ENCODE measurements at places on chromosomes 4 and X.

DNA sequence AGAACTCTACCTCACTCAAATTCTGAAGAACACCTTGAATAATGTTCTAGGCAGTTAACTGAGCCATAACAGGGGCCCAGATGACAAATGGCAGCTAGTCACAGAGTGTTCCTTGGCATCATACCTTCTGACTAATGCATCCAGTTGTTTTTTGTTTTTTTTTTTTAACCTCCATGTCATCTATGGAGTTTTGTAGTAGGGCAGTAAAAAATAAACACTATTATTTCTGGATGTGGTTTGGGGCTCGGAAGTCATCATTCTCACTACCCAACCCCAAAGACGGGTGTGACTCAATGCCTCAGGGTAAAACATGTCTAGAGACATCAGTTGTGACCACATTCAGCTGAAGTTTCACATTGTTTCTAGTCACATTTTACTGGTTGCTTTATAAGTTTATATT lies 31.2 kb upstream of the MCF2 start:
- H3K4me1 ChIP-seq, result peaks cover 12% of the 10 kb centered on the region
- no peaks in the 10 kb centered on the region for H3K27me3 ChIP-seq
- no peak overlapping the region for H3K4me3 ChIP-seq
- peaks cover 14% of the 10 kb centered on the region for H3K36me3 ChIP-seq

- H3K4me3 ChIP-seq, result no peak overlapping the region
- H3K4me1 ChIP-seq, result peaks cover 10% of the 10 kb centered on the region
- H3K27me3 ChIP-seq, result no peaks in the 10 kb centered on the region
- no peak for DNase-seq
Observed at GRCh38 chr4:174494726-174495125, 27.6 kb downstream of the HPGD start.

GRCh38 chrX:16589826-16590225 lies 60.1 kb upstream of the S100G start:
- peaks cover 3% of the 10 kb centered on the region for H3K36me3 ChIP-seq
- DNase-seq, result no peak
- no peak overlapping the region for H3K4me3 ChIP-seq
- H3K27ac ChIP-seq, result no peak overlapping the region
- H3K27me3 ChIP-seq, result no peaks in the 10 kb centered on the region

- H3K4me1 ChIP-seq, result no peaks in the 10 kb centered on the region
- DNase-seq, result no peak
- no peaks in the 10 kb centered on the region for H3K36me3 ChIP-seq
- no peak overlapping the region for H3K4me3 ChIP-seq
- no peaks in the 10 kb centered on the region for H3K27me3 ChIP-seq
Observed at GRCh38 chr4:67320645-67321044, 224.7 kb downstream of the CENPC start.

DNA sequence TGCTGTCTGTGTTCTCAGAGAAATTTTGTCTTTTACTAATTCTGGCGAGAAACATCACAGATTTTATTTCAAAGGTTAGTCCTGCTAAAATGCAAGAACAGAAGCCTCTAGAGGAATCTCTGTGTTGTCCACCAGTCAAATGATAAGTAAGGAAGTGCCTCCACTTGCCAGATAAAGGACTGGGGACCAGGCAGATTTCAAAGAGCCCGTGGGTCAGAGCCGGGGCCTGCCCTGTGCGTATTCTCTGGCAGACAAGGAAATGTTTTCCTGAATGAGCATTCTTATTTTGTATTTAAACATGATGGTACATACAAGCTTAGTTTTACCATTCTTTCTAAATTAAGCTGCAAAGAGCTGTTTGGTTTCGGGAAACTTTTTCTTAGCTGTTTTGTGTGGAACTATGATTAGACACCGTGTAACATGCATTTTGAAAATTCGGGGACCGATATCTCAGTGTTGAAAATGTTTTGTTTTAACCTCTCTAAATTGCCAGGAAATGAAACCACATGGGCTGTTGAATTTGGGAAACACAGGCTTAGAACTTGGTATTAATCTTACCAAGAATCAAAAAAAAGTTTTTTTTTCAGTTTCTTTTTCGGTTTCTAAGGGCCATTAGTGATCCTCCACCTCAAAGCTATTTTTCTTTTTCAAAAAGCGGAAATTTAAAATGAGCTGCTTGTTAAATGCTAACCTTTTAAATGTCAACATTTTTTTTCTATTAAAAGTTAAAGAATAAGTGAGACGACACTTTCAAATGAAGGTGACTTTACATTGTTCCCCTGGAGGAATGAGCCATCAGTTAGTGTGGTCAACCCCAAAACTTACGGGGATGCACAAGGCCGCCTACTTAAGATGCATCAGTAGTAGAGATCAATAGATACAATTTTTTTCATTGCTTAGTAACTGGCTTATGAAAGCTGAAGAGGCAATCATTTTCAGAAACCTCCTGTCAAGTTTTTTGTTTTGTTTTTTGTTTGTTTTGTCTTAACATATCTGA lies 89.6 kb upstream of the MTM1 start:
- H3K27ac ChIP-seq, result peak overlapping the region; percentile 67
- DNase-seq, result peak; percentile 56
- H3K27me3 ChIP-seq, result no peaks in the 10 kb centered on the region
- H3K36me3 ChIP-seq, result no peaks in the 10 kb centered on the region

DNA sequence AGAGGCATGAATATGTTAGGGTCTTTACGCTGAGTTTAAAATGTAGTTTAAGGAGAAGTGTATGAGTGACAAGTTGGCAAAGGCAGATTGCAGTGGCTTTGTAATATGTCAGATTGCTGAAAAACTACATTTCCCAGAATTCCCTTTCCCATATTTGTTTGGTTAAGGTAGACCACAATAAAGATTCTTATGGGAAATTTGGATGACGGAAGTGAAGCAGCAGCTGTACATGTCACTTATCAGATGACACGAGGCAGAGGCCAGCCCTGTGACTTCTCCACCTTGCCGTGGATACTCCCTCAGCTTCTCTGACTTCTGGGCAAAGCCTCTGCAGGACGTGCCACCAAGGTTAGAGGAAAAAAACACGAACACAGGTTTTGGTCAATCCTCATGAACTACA lies 229.7 kb upstream of the DKK2 start:
- H3K36me3 ChIP-seq, result no peaks in the 10 kb centered on the region
- peaks cover 3% of the 10 kb centered on the region for H3K27me3 ChIP-seq
- no peak overlapping the region for H3K4me3 ChIP-seq
- H3K4me1 ChIP-seq, result no peaks in the 10 kb centered on the region
- H3K27ac ChIP-seq, result no peak overlapping the region
- no peak for DNase-seq

DNA sequence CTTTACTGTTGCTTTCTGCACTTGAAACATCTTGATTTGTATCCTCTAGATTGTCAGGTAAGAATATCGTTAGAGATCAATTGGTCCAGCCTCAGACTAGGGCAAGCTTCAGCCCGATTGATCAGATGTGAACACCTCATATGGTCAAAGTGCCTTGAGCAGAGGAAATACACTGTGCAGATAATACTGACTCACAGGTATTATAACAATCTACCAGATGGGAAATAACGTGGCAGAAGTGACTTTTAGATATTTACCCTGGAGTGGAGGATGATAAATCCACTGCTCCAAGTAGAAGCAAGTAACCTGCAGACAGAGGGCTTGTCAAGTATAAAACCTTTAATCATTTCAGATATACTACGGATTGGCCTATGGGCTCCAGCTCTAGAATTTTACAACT lies 17.9 kb downstream of the VEGFC start:
- no peak overlapping the region for H3K4me3 ChIP-seq
- no peaks in the 10 kb centered on the region for H3K4me1 ChIP-seq
- DNase-seq, result no peak
- no peak overlapping the region for H3K27ac ChIP-seq

DNA sequence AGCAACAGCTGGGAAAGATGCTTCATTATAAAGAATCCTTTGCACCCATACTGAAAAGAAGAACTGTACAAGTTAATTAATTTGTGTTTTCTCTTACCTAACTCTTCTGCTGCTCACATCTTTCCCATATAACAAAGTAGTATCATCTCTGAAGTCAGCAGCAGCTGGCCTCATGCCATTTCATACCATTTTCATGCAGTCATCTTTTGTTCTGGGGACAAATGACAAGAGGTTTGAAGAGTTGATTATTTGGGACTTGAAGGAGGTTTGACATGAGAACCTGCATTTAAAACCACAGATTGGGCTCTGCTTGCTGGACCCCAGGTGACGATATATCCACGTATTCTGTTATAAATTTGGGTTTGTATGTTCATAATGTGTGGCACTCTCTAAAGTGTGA lies 430.3 kb downstream of the SPRY1 start:
- peaks cover 7% of the 10 kb centered on the region for H3K27me3 ChIP-seq
- DNase-seq, result no peak
- H3K36me3 ChIP-seq, result no peaks in the 10 kb centered on the region

GRCh38 chrX:142233400-142233799 lies 28.3 kb upstream of the MAGEC2 start:
- no peaks in the 10 kb centered on the region for H3K27me3 ChIP-seq
- no peak overlapping the region for H3K4me3 ChIP-seq
- no peaks in the 10 kb centered on the region for H3K36me3 ChIP-seq

DNA sequence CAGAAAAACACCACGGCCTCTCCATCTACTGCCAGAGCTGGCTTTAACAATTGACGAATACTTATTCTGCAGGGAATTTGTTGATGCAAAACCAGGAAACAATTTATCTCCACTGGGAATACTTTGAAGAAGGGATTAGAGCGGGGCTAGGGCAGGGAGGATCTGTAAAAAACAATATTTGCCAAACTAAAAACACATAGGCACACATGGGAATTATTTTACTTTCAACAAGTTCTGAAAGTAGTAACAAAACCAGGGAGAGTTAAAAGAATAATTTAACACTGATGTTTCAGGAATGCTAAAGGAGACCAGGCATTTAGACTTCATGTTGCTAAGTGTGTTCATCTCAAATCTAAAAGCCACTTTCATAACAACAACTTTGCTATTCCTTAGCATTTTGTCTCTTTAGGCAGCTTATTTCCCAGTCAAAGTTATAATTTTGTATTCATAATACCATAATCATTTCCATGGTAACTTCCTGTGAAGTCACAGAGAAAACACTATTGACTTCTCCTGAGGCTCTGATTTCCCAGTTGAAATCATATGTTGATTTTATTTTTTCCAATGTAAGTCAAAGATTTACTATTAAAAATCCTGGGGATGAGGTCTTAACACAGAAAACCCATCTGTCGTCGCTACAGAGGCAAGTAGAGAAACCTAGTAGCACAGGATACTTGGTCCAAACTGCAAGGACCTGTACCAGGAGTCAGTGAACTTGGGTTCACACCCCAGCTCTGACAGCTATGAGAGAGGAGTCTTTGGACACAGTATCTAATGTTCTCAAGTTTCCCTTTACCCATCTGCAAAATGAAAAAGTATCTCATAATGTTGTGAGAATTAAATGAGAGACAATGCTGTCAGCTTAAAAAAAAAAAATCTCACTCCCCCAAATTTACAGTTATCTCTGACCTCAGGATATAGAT lies 69.3 kb downstream of the SH3RF1 start:
- H3K4me3 ChIP-seq, result no peak overlapping the region
- H3K27me3 ChIP-seq, result peaks cover 3% of the 10 kb centered on the region
- H3K36me3 ChIP-seq, result no peaks in the 10 kb centered on the region
- H3K4me1 ChIP-seq, result no peaks in the 10 kb centered on the region

DNA sequence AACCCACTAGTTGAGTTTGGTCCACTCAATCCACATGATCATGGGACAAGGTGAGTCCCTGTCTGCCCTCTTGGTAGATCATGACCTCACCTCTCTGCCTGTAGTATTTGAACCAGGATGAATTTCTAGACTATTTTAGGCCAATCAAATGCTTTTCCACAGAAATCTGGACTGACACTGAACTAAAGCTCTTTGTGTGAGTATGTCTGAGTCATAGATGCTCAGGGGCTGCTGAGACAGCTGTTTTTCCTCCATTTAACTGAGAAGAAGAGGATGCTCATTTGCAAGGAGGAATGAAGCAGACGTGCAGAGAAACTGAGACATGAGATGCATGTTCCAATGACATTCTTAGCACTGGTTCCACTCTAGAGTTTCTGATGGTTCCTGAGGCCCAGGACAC lies 77.3 kb upstream of the TMEM47 start:
- DNase-seq, result no peak
- no peak overlapping the region for H3K27ac ChIP-seq
- H3K27me3 ChIP-seq, result no peaks in the 10 kb centered on the region
- no peaks in the 10 kb centered on the region for H3K4me1 ChIP-seq
- no peak overlapping the region for H3K4me3 ChIP-seq

DNA sequence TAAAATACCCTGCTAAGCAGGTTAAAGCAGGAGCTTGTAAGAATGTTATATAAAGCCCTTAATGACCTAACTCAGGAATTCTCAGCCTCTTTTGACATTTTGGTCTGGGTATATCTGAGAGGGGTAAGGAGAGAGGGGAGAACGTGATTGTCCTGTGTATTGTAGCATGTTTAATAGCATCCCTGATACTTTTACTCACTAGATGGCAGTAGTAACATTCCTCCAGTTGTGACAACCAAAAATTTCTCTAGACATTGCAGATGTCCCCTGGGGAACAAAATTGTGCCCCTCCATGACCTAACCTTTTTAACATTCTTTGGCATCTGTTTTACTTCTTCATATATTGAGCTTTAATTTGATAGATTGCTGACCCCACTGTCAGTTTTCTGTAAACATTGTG lies 17.9 kb downstream of the SMARCA5 start:
- peaks cover 59% of the 10 kb centered on the region for H3K36me3 ChIP-seq
- H3K4me1 ChIP-seq, result peaks cover 6% of the 10 kb centered on the region
- H3K27me3 ChIP-seq, result no peaks in the 10 kb centered on the region
- no peak for DNase-seq
- no peak overlapping the region for H3K27ac ChIP-seq
- no peak overlapping the region for H3K4me3 ChIP-seq

DNA sequence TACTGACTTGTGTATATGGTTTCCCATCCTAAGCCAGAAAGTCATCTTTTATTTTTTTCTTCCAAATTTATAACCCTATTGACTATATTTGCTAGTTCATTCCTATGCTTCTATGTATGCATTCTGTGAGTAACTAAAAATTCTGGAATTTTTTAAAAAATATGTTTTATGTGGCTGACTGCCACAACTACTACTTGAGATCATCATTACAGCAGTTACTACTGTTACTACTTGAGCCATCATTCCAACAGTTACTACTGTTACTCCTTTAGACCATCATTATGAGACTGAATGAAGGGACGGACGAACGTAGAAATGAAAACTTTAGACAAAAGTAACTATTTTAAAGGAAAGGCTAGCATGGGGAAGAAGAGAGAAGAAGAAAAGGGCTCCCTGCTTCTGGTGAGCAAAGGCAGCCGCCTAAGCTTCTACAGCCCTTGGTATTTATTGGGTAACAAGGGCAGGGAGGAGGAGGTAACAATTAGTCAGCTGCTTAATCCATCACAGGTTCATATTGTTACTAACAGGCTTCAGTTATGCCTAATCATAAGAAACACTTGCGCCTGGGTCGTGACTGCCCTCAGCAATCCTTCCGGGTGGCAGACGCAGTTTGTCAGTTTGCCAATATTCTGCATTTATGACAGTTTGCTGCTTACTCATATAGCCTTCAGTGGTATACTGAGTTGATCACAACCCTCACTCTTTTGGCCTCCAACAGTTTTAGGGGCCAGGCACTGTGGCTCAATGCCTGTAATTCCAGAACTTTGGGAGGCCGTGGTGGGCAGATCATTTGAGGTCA lies 80.4 kb downstream of the PDLIM5 start:
- peaks cover 2% of the 10 kb centered on the region for H3K36me3 ChIP-seq
- H3K27ac ChIP-seq, result no peak overlapping the region
- no peak for DNase-seq
- H3K4me1 ChIP-seq, result peaks cover 3% of the 10 kb centered on the region
- no peaks in the 10 kb centered on the region for H3K27me3 ChIP-seq
